ENCODE measurements at places on chromosomes 12 and 14.

DNA sequence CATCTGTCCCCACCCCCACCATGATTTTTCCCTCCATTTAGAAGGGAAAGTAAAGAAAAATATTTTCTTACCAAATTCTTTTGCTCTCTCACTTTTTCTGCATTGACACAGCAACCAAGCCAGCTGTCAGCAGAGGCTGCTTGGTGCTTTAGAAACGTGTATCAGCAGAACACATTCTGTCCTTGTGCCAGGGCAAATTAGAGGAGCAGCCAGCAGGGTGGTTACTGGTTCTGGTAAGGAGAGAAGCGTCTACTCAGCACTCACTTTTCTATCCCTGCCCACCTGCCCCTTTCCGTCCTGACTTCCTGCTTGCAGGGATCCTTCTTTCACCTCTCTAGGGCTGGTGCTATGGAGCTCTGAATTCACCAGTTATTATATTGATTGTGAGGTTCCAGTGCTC is 327.5 kb upstream of the PDE3A start:
- no peak for DNase-seq

GRCh38 chr12:15289192-15289591 is 33.1 kb upstream of the PTPRO start:
- peak; percentile 4 for DNase-seq

GRCh38 chr14:95471476-95471875 is 45.0 kb downstream of the SYNE3 start:
- no peak for DNase-seq

GRCh38 chr14:88879022-88879421 is 54.6 kb downstream of the TTC8 start:
- peak; percentile 76 for DNase-seq

- DNase-seq = no peak
These were observed 83.4 kb downstream of the AKAP6 start for GRCh38 chr14:32412532-32412931.

- peak; percentile 72 for DNase-seq
These were observed 36.1 kb downstream of the BAZ2A start for GRCh38 chr12:56593909-56594621.

DNA sequence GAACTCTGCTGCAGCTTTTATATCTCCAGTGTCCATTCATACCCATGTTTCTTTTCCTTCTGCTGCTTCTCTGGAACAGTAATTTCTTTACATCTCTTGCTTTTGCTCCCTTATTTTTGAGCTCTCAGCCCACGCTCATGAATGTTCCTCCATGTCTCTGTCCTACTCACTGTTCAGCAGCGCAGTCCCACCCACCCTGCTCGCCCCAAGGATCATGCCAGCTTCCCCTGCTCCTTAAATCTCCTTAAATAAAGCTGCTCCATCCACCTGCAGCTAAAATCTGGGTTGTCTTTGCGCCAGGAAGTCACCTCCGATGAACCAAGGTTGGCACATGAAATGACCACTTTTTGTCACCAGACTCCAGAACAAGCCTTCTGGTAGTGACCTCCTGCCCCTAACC is 201.1 kb upstream of the RGS6 start:
- DNase-seq = no peak

GRCh38 chr14:93535537-93535936 is 104.8 kb downstream of the UNC79 start:
- no peak for DNase-seq

DNA sequence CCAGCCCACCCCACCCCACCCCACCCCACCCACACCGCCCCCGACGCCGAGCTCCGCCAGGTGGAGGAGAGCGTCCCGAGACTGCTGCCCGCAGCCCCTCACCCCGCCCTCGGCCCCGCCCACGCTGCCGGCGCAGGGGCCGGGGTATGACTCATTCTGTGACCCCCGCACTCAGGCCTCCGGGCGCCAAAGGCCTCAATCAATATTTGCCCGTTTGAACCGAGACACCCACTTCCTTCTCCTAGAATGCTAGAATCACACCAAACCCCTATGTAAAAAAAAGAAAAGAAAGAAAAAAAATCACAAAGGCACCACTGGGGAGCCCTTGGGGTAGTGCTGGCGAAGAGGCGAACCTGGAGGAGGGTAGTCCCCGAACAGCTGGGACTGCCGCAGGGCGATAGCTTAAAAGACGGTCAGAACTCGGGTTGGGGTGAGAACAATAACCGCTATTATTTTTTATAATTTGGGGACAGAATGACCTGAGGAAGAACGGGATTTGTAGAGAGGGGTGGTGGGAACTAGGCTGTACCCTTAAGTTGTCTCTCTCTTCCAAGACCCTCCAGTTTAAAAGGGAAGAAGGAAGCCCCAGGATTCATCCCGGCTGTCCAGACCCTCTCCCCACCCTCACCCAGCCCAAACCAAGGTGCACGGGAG is 894 bp downstream of the KRT8 start:
- DNase-seq = peak; percentile 50

DNA sequence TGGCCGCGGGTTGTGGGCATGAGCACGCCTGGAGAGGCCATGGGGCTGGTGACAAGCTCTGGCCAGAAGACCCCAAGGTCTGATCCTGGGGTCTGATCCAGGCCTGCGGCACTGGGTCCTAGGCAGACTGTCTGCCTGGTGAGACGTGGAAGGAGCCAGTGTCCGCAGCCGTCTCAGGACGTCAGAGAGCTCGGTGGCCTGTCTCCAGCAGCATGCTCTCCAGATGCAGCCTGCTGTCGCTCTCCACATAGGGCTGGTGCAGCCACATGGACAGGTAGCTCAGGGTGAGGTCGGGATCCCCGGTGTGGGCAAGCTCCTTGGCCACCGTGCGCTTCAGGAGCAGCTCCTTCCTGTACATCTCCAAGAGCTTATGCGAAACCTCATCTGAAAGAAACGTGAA is 14.3 kb downstream of the CINP start:
- DNase-seq = no peak

- no peak for DNase-seq
These were observed 68.3 kb upstream of the PSMA6 start for GRCh38 chr14:35223927-35224326.

DNA sequence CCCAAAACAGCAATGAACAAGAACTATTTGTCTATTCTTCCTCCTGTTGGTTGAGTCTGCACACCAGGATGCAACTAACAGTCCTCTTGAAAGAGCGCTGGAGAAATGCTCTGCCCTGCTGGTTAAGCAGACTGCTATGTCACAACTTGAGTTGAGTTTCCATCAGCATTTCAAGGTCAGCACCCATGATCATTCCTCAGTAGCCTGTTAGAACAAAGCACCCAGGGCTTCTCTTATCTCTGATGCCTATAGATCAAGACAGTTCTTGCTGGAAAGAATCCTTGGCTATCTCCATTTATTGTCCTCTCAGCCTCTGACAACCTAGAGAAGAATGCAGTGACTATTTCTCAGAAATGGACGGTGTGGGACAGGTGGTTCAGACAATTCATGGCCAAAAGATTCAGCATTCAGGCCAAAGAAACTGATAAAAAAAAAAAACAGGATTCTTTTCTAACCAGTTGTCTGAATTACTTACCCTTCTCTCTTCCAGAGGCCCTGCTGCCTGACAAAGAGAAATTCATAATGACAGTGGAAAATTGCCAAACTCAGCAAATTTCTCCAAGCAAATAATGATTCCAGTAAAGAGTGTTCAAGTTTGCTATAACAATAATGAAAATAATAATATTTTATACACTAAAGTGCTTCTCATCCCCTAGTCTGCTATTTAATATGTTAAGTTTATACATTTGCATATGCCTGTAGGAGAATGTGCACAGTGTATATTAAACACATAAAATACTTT is 306.7 kb downstream of the EMP1 start:
- no peak for DNase-seq

- DNase-seq = no peak
These were observed 163.6 kb upstream of the DYRK2 start for GRCh38 chr12:67484791-67485480.

- peak; percentile 82 for DNase-seq
These were observed 76.3 kb upstream of the FUT8 start for GRCh38 chr14:65336191-65336591.

DNA sequence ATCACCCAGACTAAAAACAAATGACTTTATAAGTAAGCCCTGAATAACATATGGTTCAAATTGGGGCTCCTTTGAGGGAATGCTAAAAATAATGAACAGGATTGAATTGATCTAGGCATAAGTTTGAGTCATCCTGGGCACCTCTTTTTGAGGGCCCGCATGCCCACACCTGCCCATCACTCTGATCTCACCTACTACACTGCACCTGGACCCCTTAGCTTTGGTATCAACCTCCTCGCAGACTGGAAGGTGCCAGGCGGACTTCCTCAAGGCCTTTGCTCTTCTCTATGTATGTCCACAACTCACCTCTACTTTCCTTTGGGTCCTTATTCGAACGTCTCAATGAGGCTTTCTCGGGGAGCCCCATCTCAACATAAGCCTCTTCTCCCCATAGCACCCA is 17.2 kb downstream of the NTN4 start:
- no peak for DNase-seq

- no peak for DNase-seq
These were observed 4.1 kb upstream of the ACTN1 start for GRCh38 chr14:68983191-68983590.

- DNase-seq = no peak
These were observed 1.4 kb upstream of the JAG2 start for GRCh38 chr14:105169776-105170655.

DNA sequence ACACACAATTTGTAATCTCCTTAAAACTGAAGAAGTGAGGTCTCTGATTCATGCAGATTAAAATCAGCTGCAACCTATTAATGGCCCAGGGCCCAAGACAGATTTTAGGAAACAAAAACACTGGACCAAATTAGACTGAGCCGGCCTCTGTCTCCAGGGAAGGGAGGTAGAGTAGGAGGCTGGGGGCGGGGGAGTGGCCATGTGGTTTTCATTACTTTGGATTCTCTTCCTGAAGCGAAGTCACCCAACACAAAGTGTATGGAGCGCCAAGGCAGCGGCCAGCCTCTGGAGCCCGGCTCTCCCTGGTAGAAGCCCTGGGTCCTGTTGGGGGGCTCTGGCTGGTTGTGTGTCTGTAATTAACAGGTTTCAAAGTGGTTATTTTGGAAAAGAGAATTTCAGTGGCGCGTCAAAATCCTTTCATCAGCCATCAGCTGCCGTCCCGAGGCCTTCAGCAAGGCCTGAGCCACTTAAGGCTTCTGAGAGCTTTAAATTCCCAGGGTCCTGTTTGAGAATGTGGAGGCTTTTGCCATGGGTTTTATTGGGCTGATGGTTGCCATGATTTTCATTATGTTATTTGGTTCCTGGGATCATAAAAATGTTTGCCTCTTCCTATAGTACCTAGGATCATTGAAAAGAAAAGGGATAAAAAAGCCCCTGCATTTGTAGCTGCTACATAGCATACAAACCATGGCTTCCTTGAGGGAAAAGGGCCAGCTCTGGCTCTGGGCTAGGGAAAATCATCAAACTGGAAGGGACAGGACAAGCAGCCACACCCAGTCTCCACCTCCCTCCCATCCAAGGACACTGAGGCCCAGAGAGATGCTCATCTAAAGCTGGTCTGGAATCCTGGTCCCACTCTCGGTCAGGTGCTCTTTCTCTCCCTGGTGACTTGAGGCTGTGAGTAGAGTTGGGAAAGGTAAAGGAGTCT is 282.4 kb downstream of the ZFP36L1 start:
- peak; percentile 98 for DNase-seq

DNA sequence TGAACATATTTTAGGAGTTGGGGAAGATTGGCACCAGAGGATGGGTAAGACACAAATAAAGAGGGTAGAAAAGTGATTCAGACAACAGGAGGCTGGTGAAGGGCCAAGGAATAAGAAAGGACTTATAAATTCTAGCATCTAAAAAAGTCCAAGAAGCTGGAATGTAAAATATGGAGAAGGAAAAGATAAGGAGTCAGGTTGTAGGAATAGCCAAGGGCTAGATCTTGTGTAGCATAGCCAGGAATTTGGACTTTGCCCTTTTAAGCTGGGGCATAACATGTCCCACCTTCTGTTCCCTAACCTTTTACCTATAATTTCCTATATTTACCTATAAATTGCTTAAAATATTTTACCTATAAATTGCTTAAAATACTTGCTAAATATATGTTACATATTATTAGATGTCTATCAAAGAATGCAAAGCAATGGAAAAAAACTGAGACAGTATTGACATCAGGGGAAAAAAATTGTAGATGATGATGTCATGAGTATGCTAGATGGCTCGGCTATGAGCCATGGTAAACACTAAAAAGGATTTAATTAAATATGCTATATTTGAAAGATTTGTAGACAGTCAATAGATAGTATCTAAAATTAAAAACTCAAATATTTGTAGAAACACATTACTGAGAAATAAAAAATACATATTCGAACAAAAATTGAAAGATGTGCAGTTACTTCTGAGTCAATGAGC is 99.7 kb upstream of the PLEKHG7 start:
- DNase-seq = no peak

DNA sequence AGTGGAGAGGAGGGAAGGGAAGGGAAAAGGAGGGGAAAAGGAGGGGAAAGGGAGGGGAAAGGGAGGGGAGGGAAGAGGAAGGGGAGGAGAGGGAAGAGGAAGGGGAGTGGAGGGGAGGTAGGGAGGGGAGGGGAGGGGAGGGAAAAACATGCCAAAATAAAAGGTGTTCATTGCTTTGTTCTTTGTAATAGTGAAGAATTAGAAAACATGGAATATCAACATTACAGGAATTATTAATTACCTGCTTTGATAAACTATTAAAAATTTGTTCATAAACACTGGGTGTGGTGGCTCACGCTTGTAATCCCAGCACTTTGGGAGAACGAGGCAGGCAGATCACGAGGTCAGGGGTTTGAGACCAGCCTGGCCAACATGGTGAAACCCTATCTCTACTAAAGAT is 579.2 kb downstream of the MED13L start:
- no peak for DNase-seq

GRCh38 chr14:23929822-23930294 is 23.7 kb upstream of the DHRS4 start:
- peak; percentile 72 for DNase-seq

DNA sequence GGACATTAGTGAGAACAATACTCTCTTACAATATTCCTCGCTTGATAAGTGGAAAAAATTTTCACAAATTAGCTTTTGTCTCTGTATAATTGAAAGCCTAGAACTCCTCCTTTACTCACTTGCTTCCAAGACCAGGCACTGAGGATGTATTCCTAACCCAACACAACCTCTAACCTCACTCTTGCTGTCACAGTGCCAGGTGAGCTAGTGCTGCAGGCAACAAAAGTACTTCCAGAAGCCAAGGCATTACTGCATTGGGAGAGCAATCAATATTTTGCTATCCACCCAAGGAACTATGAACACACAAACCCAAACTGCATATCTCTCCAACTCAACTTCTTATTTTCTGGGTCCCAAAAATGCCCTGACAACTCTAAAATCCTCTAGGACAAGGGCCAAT is 1081.0 kb downstream of the VRK1 start:
- no peak for DNase-seq

- no peak for DNase-seq
These were observed 23.0 kb downstream of the JAG2 start for GRCh38 chr14:105145381-105146180.

DNA sequence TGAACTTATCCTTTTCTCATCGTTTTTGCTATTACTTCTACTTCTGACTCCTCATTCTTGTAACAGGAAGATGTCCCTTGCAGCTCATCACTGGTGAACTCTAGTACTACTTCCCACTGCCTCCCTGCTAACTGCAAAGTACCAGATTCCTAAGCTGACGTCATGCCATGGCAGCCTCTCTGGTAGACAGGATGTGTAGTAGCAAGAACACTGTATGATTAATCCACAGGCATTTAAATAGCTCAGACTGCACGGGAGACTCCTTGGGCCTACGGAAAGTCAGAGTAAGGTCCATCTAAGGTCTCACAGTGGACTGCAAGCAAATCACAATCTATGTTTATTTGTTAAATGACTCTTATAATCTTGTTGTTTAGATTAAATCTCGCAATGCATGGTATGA is 43.5 kb downstream of the DNAI7 start:
- peak; percentile 95 for DNase-seq

All from fibroblast of skin of right quadriceps (primary cell).